ENCODE measurements at places on chromosomes 7 and 10.

DNA sequence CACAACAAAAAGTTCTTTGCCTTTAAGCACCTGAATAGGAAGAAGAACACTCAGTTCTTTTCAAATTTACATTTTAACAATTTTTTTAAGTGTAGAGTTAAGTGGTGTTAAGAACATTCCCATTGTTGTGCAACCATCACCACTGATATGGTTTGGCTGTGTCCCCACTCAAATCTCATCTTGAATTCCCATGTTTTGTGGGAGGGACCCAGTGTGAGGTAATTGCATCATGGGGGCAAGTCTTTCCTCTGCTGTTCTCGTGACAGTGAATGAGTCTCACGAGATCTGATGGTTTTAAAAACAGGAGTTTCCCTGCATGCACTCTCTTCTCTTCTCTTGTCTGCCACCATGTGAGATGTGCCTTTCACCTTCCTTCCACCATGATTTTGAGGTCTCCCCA, 155.7 kb downstream of the PLXNA4 start:
- no peak for DNase-seq

- no peak for DNase-seq
Measured at GRCh38 chr7:117793521-117793920, 79.7 kb downstream of the CTTNBP2 start.

DNA sequence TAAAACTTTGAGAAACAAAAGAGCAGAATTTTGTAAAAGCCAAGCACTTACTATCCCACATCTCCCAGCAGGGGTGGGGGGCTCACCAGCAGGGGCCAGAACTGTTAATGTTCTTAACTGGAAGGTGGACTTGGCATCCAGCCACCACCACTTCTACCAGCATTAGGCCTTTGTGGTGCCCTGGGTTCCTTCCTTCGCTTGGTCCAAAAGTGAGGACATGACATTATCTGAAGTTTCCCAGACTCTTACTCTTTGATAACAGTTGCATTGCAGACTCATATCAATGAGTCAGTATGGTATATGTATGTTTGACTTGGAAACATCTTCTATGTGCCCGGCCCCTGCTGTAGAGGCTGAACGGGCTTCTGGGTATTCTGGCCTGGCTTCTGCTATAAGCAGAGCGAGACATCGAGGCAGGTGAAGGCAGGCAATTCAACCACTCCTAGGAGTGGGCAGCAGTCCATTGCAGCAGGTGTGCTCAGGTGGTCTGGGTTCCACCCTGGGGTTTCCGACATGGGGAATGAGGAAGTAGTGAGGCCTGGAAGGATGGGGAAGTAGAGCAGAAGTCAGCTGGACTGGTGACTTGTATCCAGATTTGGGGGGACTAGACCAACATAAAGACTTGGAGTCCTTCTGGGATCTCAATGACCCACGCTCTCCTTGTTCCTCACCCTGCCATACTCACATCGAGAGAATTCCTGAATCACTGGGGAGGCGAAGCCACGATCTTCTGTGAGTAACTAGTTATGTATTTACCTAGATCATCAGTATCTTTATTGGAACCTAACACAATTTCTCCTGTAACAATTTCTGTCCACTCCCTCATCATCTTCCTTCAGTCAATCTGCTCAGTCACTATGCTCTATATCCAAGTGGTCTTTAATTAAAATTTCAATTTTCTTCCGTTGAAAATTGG, 4.1 kb downstream of the ZNF777 start:
- DNase-seq, result no peak

DNA sequence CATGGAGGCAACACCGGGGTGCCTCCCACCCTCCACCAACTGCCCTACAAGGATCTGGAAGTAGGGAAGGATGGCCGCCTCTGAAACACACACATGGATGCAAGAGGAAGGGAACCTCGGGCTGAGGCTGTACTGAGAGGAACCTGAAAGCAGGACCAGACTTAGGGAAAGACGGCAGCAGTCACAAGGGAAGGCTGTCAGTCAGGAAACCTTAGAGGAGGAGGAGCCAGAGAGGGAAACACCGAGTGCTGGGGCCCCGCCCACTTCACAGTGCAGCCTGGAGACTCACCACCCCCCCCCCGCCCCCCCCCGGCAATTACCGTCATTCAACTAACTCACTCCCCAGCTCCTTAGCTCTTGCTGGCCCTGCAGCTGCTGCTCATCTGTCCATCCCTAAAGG, 2.5 kb downstream of the CYREN start:
- DNase-seq, result no peak

- DNase-seq, result peak; percentile 78
Measured at GRCh38 chr10:3763035-3763456, 22.0 kb downstream of the KLF6 start.

DNA sequence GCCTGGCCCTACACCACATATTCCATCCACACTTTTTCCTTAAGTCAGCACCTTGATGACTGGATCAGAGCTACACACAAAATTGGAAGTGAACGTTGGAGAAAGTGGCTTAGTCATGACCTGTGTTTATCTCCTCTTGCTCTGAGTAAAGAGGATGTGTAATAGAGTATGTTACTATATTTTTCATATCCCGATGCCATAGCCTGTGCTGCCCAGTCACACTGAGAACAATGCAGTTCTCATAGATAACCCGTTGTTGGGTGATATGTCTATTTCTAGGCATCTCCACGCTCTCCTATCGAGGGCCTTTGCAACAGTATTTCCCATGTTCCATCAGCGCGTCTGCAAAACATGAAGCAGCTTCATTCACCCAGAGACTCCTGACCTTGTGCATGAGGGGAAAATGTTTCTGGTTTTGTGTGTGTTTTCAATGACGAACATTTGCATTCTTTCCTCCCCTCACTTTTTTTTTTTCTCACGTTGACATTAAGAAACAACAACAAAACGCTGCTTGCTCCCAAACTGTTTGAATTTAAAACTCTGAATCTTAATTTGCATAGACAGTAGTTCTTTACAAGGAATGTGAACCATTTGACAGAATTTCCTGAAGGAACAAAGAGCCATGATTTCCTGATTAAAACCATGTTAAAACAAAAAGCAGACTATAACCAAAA, 43.4 kb downstream of the GRK5 start:
- no peak for DNase-seq

DNA sequence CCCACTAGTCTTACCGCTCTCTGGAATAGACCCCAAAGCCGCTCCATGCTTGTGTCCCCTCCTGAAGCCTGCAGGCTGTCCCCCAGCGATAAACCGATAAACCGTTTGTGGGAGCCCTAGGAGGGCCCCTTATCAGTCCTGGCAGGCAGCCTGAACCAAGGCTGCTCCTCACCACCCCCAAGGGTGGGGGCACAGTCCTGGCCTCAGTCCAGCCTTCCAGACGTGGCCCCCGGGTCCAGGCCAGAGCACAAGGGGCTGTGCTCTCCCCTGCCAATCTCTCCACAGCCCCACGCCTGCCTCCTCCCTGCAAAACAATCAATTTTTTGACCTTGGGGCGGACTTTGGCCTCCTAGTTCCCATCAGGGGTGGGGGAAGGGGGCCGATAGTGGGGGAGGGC, at the start of gene TFR2:
Gene TFR2, minus strand, starts transcription at position 90 of the 397 bp plus-strand sequence. Its CDS starts 43 bp downstream, at position 47.
- no peak for DNase-seq

DNA sequence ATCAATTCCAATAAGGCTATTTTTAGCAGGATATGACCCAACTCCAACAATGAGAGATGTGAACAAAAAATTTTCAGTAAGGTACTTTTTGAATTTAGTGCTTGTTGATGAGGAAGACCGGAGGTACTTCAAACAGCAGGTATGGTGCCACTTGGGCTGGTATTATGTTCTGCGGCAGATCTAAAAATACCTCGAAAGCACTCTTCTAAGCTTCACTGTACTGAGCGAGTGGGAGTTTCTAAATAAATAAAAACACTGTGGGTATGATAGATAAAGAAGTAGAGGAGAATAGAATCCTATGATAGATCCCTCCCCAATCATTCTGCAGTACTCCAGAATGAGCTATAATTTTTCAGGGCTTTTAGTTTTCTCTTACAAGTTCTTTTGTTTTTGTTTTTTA, 11.5 kb upstream of the SUPV3L1 start:
- no peak for DNase-seq

- DNase-seq, result no peak
Measured at GRCh38 chr10:74922921-74923320, 96.5 kb downstream of the KAT6B start.

DNA sequence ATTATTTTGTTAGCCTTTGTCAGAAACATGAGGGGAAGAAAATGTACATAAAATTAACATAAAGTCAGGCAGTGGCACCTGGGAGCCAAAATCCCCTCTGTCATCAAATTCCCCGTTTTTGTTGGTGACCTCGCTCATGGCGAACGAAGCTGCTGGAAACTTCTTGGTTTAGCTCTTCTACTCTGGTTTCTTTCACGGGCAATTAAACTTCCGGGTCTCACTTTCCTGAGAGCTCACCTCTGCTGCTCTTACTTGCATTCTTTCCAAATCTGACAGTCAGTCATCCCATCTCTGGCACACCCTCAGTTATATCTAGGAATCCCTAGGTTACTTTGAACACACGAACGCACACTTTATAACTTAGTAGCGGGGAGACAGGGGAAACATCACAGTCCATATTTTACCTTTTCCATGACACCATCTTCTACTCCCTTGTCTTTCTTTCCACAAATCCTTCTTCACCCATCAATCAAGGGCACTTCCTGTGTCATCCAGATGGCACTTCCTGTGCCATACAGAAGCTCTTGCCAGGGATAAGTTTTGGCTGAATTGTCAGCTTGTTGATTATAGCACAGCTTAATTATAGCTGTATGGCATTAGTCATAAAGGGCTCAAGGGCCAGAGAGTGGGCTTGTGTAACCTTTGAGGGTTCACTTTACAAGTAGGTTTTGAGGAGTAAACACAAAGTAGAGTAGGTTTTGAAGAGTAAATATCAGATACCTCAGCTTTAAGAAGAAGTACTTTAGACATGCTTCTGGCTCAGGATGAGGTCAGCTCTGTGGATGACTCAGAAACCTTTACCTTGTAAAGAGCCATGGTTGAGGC, 105.1 kb downstream of the GATA3 start:
- DNase-seq, result no peak

DNA sequence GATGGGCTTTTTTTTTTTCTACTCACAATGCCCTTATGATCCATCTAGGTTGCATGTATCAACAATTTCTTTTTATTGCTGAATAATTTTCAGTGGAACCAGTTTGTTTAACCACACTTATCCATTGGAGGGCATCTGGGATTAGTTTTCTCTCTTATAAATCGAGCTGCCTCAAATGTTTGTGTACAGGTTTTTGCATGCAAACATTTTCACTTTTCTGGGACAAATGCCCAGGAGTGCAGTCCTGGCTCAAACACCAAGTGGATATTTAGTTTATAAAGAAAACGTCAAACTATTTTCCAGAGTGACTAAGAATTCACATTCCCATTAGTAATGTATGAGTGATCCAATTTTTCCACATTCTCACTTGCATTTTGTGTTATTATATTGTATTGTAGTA, 313.4 kb downstream of the CXCL12 start:
- no peak for DNase-seq

DNA sequence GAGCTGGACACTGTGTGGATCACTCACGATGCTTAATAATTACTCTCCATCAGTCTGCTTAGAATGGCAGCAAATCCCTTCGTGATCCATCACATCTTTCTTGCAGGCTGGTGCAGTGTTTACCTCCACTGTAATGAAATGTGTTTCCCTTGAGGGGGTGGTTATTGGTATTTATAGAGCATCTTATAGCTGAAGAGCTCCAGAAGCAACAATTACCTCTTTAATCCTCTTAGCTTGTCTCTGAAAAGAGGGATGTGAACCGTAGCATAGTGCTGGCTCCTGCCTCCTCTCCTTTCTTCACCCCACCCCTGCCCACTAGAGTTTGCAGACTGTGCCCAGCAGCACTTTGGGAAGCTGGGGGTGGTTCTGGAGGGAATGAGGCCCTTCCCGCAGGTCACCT, 132.6 kb downstream of the CAMK1D start:
- no peak for DNase-seq

- no peak for DNase-seq
Measured at GRCh38 chr7:21023841-21024484, 237.3 kb upstream of the SP8 start.

DNA sequence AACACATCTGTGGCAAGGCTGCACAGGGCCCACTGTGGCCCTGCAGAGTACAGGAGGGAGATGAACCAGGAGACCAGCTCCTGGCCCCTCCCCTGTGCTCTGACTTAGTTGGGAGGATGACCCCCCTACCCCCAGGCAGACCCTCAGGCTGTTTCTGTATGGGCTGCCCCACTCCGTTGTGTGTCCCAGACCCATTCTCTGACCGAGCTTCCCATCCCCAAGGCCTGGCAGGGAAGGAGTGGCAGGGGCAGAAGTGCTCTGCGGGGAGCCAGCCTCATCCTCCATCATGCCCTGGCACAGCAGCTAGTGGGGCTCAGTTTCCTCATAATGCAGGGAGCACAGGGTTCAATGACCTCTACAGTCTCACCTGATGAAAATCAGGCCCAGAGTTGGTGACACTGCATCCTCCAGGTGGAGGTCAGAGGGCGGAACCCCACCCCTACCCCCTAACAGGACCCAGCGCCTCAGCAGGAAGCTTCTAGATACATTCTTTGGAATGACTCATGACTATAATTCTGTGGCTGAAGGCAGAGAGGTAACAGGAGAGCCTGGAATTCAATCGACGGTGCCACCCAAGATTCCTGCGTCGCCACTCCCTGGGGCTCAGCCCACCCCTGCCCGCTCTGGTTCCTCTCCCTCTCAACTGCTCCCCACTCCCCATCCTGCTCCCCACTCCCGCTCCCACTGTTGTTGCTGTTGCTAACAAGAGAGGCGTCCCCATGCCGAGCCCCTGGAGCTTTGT, 18.2 kb downstream of the PODXL start:
- peak; percentile 58 for DNase-seq

GRCh38 chr10:127872871-127873600, 19.7 kb downstream of the CLRN3 start:
- DNase-seq, result peak; percentile 50

All from Calu3 (cell line).